ENCODE measurements at places on chromosomes 7 and 10. TPM values are rescaled to one million over a fixed set of nuclear protein-coding genes. Genes with fewer than 3 reads are reported as not detected.

DNA sequence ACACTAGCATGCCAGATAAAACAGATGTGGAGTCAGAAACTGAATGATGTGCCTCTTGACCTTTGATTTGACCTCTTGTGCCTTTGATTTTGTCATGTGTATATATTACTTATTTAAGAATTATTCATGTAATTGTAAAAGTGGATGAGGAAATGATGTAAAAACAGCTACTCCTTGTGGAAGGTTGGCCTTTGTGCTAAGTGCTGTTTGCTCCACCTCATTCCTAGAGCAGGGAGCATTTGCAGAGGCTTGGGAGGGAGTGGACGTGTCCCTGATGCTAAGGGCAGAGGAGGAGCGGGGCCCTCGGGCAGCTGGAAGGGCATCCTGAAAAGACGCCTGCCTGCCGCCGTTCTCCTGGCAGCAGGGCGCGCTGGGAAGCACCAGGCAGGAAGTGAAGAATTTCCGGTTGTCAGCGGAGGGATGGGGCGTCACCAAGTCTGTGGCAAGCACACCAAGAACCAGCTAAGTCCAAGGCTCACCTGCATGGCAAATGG, 197.6 kb upstream of the ZNF32 start:
- peak; percentile 44 for DNase-seq
- H3K27ac ChIP-seq: no peak overlapping the region
- H3K4me3 ChIP-seq: no peak overlapping the region
- H3K36me3 ChIP-seq: no peaks in the 10 kb centered on the region

Gene AKR1C4
- total RNA-seq: not detected

Gene PHYHIPL
- 0.34 TPM for total RNA-seq

Gene C10orf71
- not detected for total RNA-seq

GRCh38 chr10:31581741-31582323, 262.8 kb downstream of the ZEB1 start:
- H3K27ac ChIP-seq: no peak overlapping the region
- no peak overlapping the region for H3K4me3 ChIP-seq
- H3K4me1 ChIP-seq: no peaks in the 10 kb centered on the region
- DNase-seq: no peak

DNA sequence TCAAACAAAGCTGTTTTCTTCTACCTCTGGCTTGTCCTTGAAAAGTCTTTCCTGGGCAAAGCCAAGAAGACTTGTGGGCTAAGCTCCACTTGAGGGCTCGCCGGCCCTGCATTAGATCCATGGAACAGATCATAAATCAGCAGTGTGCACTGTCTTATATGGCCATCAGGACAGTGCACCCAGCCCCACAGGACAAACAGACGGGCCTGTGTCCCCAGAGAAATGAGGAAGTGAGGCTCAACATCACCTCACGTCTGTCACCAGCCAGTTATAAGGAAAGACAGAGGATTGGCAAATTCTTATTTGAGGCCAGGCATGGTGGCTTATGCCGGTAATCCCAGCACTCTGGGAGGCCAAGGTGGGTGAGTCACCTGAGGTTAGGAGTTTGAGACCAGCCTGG, 12.3 kb upstream of the IFT22 start:
- no peaks in the 10 kb centered on the region for H3K36me3 ChIP-seq
- H3K4me3 ChIP-seq: no peak overlapping the region
- no peak for DNase-seq
- H3K27me3 ChIP-seq: no peaks in the 10 kb centered on the region
- H3K27ac ChIP-seq: no peak overlapping the region

- H3K36me3 ChIP-seq: no peaks in the 10 kb centered on the region
- peaks cover 3% of the 10 kb centered on the region for H3K4me1 ChIP-seq
- H3K27ac ChIP-seq: no peak overlapping the region
- no peak overlapping the region for H3K4me3 ChIP-seq
These were observed 16.1 kb downstream of the COL26A1 start for GRCh38 chr7:101378751-101379174.

- no peak overlapping the region for H3K4me3 ChIP-seq
- H3K4me1 ChIP-seq: no peaks in the 10 kb centered on the region
- H3K27me3 ChIP-seq: no peaks in the 10 kb centered on the region
These were observed 117.5 kb downstream of the NSUN6 start for GRCh38 chr10:18533896-18534295.

GRCh38 chr7:131536361-131536849, 20.0 kb downstream of the PODXL start:
- no peak overlapping the region for H3K4me3 ChIP-seq

- H3K4me1 ChIP-seq: no peaks in the 10 kb centered on the region
- no peak overlapping the region for H3K4me3 ChIP-seq
- no peak for DNase-seq
- H3K27ac ChIP-seq: no peak overlapping the region
These were observed 203.2 kb downstream of the DNAJB6 start for GRCh38 chr7:157540020-157540419.

GRCh38 chr10:96613576-96613975, 26.8 kb upstream of the TM9SF3 start:
- DNase-seq: no peak
- peaks cover 10% of the 10 kb centered on the region for H3K4me1 ChIP-seq

GRCh38 chr7:29359482-29360093, 165.0 kb downstream of the CHN2 start:
- no peak for DNase-seq
- no peaks in the 10 kb centered on the region for H3K36me3 ChIP-seq
- H3K4me1 ChIP-seq: no peaks in the 10 kb centered on the region
- no peak overlapping the region for H3K4me3 ChIP-seq
- H3K27ac ChIP-seq: no peak overlapping the region

DNA sequence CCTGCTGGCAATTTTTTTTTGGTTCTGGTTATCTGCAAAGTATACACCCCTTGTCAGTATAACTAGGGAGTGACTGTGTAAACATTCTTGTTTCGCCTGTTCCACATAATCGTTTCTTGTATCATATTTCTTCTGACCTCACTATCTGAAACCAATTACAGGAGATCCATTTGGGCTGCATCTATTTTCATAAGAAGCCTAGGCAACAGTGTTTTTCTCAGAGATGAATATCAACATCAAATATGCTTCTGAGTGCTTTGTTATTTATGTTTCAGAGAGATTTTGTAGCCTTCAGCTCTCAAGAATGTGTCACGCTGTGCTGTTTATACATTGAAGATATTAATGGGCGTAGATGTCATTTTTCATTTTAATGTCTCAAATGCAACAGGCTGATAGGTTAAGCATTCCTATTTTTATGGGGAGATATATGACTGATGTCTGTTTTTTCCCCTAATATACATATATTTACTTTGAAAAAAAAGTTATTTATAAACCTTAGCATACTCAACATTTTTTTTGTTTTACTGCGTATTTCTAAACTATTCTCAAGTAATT, 115.5 kb downstream of the FOXP2 start:
- H3K36me3 ChIP-seq: no peaks in the 10 kb centered on the region
- H3K27me3 ChIP-seq: no peaks in the 10 kb centered on the region
- no peaks in the 10 kb centered on the region for H3K4me1 ChIP-seq
- H3K27ac ChIP-seq: no peak overlapping the region
- no peak overlapping the region for H3K4me3 ChIP-seq

- no peak overlapping the region for H3K27ac ChIP-seq
- H3K27me3 ChIP-seq: no peaks in the 10 kb centered on the region
- DNase-seq: no peak
- H3K4me1 ChIP-seq: no peaks in the 10 kb centered on the region
These were observed 48.4 kb downstream of the FGFBP3 start for GRCh38 chr10:91860885-91861284.

DNA sequence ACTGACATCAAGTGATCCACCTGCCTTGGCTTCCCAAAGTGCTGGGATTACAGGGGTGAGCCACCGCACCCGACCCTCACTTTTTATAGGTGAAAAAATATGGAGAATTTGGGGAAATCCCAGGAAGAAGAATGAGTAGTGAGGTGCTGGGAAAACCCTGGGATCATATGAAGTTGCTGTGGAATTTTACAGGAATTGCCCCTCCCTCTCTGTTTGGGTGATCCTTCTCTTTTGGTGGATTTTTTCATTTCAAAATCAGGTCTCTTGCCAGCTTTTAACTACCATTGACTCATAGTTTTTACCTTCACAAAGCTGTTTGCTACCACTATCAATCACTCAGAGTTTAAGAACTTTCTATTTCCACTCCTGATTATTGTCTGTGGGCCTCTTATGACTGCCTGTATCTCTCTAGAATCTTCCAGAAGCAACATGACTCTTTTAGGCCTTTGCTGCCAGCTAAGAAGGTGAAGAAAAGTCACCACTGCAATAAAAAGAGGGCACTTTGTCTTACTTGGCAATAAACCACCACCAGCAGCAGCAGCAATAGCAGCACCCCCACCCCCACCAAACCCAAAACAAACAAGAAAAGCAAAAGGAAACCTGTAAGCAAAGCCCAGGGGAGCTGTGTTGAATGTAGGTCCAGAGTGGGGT, 4.0 kb upstream of the GIMAP8 start:
- peak; percentile 8 for DNase-seq
- no peaks in the 10 kb centered on the region for H3K4me1 ChIP-seq
- H3K4me3 ChIP-seq: no peak overlapping the region

GRCh38 chr10:22341190-22341925, 3.9 kb upstream of the SPAG6 start:
- H3K36me3 ChIP-seq: no peaks in the 10 kb centered on the region
- H3K27ac ChIP-seq: no peak overlapping the region
- peak; percentile 16 for DNase-seq
- peaks cover 11% of the 10 kb centered on the region for H3K4me1 ChIP-seq
- H3K27me3 ChIP-seq: peaks cover 84% of the 10 kb centered on the region

DNA sequence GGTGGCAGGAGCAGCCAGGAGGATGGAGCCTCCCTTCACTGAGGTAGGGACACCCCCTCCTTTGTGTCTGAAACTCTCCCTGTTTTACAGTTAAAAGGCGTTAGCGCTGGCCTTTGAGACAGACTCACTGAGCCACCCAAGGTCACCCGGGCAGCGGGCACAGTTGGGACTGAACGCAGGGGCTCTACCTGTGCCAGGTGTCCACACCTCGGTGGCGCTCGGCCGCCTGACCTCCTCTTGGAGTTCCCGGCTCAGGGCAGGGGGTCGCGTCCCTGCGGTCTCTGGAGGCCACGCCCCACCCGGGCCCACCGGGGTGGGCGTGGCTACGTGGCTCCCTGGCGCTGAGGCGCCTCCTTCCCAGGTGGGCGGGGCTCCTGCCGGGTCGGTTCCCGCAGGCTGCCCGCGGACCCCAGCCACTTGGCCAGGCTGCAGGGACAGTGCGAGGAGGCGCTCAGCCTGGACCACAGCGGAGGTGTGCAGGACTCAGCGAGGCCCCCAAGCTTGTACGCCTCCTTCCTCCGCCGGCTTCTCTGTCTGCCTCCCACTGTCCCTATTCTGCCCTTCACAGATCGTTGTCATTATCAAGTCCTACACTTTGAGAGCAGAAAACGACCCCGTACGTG, 39.9 kb upstream of the LEP start:
- no peaks in the 10 kb centered on the region for H3K4me1 ChIP-seq
- H3K36me3 ChIP-seq: no peaks in the 10 kb centered on the region
- no peak for DNase-seq
- no peak overlapping the region for H3K27ac ChIP-seq
- no peak overlapping the region for H3K4me3 ChIP-seq

Gene CALHM3
- not detected for total RNA-seq

GRCh38 chr7:16712916-16713315, 40.6 kb upstream of the TSPAN13 start:
- H3K36me3 ChIP-seq: no peaks in the 10 kb centered on the region
- DNase-seq: peak; percentile 81
- H3K27ac ChIP-seq: peak overlapping the region; percentile 75

Gene WNT8B
- not detected for total RNA-seq

DNA sequence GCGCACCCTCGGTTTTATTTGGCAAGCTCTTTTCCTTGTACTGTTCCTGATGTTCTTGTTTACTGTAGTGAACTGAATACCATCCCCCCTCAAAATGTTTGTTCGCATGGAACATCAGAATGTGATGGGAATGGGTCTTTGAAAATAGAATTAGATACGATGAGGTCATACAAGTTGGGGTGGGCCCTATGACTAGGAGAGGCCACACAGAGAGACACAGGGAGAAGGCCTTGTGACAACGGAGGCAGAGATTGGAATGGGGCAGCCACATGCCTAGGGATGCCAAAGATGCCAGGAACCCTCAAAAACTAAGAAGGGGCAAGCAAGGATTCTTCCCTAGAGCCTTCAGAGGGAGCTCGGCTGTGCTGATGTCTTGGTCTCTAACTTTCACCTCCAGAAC, 123.6 kb downstream of the FAM204A start:
- H3K4me1 ChIP-seq: no peaks in the 10 kb centered on the region
- no peak overlapping the region for H3K4me3 ChIP-seq
- no peaks in the 10 kb centered on the region for H3K27me3 ChIP-seq
- no peak overlapping the region for H3K27ac ChIP-seq
- no peak for DNase-seq
- no peaks in the 10 kb centered on the region for H3K36me3 ChIP-seq

Gene GBX1
- not detected for total RNA-seq

DNA sequence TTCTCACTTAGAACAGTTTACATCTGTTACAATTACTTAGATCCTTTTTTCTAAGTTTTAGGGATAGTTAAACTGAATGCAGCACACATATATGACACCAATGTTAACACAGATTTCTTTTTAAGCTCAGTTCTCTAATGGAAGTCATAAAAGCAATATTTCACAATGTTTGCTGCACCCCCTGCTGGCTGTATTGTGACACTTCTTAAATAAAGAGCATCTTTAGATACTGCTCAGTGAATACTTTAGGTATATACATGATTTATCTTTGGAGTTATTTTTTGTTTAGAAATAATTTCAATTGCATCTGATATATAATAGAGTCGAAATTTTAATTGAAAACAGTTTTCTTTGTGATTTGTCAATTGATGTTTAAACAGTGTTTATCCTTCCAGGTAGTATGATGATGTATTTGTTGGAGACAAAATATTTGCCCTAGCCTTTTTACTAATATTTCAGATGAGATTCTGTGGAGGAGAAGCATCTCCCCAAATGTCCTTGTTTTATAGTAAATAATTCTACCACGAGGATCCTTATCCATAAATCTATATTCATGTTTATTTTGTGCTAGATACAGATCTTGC, 174.4 kb downstream of the ST7 start:
- no peaks in the 10 kb centered on the region for H3K27me3 ChIP-seq
- no peaks in the 10 kb centered on the region for H3K36me3 ChIP-seq
- H3K27ac ChIP-seq: no peak overlapping the region

GRCh38 chr7:139731802-139732470, 45.9 kb downstream of the HIPK2 start:
- DNase-seq: peak; percentile 79
- no peaks in the 10 kb centered on the region for H3K27me3 ChIP-seq
- H3K4me1 ChIP-seq: peaks cover 54% of the 10 kb centered on the region
- H3K4me3 ChIP-seq: peak overlapping the region; percentile 4
- H3K36me3 ChIP-seq: no peaks in the 10 kb centered on the region

DNA sequence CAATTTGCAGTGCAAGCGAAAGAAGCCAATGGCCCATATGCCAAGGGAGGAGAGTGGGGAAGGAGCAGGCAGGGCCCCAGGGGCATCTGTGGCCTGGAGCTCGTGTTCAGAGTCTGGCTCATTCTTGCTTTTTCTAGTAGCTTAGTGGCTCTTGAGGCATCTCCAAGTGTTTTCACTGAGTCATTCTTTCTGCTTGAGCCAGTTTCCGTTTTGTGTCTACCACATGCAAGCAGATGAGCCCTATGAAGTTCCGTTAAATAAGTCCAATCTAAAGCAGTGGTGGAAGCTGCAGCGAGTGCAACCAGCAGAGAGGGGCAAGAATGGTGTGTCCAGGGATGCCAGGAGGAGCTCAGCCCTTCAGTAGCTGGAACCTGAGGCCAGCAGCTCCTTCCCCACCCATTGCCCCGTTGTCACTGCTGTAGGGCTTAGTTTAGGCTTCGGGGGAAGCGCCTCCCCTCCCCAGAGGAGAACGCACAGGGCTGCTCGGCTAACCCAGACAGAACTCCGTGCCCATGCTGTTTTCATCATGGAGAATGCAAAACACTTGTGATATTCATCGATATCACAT, 57.4 kb upstream of the EBF3 start:
- no peaks in the 10 kb centered on the region for H3K36me3 ChIP-seq
- DNase-seq: peak; percentile 88
- H3K27ac ChIP-seq: peak overlapping the region; percentile 42
- H3K27me3 ChIP-seq: no peaks in the 10 kb centered on the region
- peaks cover 23% of the 10 kb centered on the region for H3K4me1 ChIP-seq

Gene SUN3
- not detected for total RNA-seq

Data from astrocyte (in vitro differentiated cells and primary cell).